Activated CD8-positive, alpha-beta T cell treated with anti-CD3 and anti-CD28 coated beads for 36 hours (primary cell): ENCODE measurements at places on chromosomes 7 and 10.
A peak's percentile ranks its signal among the peaks of the same experiment; 100 is the strongest.

- DNase-seq = no peak
Measured at GRCh38 chr10:81917666-81918065, 42.7 kb downstream of the NRG3 start.

DNA sequence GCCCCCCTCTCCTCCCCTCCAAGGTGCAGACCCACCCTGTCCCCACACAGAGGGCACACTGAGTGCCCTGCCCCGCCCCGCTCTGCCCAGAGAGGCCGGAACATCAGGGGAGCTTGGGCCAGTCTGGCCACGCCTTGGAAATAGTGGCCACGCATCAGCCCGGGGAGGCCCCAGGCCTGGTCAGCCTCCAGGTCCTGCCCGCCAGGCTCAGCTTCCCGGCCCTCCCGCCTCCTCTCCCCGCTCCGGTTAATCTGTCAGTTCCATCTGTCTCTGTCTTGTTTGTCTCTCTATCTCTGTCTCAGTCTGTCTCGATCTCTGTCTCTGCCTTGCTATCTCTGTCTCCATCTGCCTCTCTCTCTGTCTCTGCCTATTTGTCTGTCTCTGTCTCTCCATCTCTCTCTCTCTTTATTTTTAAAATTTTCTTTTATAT, 28.9 kb upstream of the TNRC18 start:
- no peak for DNase-seq

- DNase-seq = peak; percentile 84
Measured at GRCh38 chr7:1432411-1433082, 26.7 kb downstream of the MICALL2 start.

DNA sequence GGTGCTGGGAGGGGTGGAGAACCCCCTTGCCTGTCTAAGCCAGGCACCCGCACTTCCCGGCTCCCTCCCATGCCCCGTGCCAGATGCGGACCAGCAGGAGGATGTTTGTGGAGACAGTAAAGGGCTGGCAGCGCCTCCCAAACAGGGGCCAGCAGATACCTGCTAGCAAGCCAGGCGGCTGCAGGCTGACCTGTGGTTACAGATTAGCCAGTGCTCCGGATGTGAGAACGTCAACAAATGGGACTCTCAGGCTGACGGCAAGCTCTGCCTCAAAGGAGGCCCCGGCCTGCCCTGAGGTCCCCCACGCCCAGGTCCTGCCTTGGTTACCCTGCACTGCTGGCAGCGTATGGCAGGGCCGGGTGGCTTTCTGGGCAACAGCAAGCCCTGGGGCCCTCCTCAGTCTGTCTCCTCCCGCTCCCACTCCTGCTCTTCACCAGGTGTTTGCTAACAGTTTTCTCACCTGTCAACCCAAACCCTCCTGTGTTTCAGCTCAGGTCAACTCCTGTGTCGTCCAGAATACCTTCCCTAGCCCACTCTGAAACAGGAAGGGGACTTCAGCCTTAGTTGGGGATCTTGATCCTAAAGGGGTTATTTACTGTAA, 85.4 kb downstream of the NEURL1 start:
- DNase-seq = no peak

- DNase-seq = no peak
Measured at GRCh38 chr10:78335691-78336401, 302.2 kb downstream of the RPS24 start.

GRCh38 chr7:139671967-139672366, 105.8 kb downstream of the HIPK2 start:
- no peak for DNase-seq

- no peak for DNase-seq
Measured at GRCh38 chr7:155763122-155763521, 49.1 kb downstream of the SHH start.

DNA sequence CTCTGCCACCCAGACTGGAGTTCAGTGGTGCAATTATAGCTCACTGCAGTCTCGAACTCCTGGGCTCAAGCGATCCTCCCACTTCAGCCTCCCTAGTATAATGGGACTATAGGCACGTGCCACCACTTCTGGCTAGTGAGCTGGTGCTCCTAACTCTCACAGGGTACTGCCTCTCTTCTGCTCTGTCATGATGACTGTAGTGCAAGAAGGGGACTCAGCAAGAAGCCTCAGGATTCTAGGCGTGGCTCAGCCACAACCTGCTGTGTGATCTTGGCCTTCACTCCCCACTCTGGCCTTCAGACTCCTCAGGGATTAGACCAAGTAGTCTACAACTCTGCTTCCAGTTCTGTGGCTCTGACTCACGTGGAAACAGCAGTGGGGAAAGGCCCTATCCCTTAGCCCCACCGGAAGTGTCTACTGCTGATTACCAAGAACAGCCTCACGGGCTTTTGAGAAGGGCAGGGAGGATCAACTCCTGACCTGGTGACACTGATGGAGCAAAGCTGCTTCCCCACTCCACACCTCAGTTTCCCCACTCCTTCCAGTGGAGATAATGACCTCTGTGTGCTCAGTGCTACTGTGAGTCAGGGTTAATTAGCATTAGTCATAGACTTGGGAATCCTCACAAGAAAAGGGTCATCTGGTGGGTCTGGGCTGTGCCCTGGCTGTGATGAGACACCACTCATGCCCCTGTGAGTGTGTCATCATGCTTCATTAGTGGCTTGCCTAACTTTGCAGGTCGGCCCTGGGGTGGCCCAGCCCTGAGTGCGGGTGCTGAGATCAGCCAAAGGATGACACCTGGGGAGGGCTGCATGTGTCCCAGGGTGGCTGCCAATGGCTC, 41.1 kb downstream of the ZC3HC1 start:
- peak; percentile 64 for DNase-seq

DNA sequence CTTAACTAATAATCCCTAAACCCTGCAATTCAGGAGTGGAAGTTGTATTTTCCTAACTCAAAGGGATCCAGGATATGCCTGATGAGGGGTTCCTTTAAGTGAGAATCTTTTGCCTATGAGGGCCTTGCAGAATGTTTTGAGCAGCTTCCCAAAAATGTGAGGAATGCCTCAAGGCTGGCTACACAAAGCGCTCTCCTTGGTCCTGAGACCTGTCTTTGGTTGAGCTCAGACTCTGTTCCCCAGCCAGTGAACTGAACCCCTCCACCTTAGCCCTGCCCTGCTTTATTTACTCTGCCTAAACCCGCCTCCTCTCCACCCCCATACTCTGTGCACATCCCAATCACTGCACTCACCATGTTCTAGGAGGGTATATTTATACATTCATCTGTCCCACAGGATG, 108.6 kb downstream of the NRCAM start:
- no peak for DNase-seq

- DNase-seq = no peak
Measured at GRCh38 chr10:19628767-19629560, 187.3 kb upstream of the PLXDC2 start.

- DNase-seq = no peak
Measured at GRCh38 chr7:28183627-28184026, 3.0 kb upstream of the JAZF1 start.

- no peak for DNase-seq
Measured at GRCh38 chr10:4721999-4722753, 103.8 kb upstream of the AKR1E2 start.

GRCh38 chr7:956031-956430, 1.6 kb upstream of the ADAP1 start:
- DNase-seq = no peak

GRCh38 chr7:12221414-12221813, 10.3 kb downstream of the TMEM106B start:
- DNase-seq = no peak

GRCh38 chr10:73773152-73773879, 8.5 kb upstream of the CHCHD1 start:
- DNase-seq = peak; percentile 44

DNA sequence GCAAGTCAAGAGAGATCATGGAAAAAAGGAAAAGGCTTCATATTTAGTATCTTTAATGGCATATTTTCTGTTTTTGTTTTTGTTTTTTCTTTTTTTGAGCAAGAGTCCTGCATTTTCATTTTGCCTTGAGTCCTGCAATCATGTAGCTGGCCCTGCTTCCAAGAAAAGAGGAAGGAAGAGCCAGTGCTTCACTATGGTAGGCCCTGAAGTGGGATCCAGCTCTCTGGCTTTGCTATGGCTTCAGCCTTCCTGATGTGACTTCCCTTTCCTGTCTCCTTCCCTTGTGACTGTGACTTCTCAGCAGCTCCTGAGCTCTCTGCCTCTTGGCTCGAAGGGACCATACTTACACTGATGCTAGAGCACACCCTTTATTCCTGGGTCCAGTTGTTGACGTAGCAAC, 512.3 kb downstream of the INHBA start:
- DNase-seq = no peak

DNA sequence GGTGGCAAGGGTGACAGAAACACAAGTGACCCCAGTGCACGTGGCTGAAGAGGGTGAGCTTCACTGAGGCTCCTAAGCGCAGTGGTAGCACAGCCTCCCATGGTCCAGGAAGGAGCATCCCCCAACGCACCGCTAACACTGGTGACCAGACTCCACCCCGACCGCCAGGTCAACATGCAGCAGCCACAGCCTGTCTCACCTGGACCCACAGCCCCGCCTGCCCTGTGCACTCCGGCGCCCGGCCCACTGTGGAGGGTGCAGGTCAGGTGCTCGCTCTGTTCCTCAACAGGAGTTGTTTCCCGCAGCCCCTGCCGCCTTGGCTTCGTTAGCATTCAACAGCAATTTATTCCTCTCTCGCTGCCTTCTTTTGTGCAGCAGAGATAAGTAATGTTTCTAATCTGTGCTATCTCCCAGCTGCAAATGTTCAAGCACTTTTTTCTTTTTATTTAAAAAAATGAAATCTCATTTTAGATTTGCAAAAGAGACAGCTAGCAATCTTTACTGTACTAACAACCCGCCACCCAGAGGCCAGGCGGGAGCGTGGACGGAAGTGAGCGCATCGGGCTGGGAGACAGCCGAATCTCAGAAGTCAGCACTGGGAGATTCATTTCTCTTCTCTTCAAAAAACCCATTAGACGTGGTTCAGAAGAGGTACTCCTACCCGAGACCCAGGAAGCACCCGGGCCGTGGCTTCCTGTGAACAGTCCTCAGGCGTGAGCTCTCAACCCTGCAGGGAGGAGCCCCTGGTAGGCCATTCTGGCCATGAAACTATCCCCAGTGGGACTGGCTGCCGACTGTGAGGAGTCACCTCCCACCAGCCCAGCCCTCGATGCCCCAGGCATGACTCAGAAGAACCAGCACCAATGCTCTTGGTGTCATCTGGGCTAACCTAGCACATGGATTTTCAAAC, 133.4 kb downstream of the MAD1L1 start:
- peak; percentile 53 for DNase-seq

DNA sequence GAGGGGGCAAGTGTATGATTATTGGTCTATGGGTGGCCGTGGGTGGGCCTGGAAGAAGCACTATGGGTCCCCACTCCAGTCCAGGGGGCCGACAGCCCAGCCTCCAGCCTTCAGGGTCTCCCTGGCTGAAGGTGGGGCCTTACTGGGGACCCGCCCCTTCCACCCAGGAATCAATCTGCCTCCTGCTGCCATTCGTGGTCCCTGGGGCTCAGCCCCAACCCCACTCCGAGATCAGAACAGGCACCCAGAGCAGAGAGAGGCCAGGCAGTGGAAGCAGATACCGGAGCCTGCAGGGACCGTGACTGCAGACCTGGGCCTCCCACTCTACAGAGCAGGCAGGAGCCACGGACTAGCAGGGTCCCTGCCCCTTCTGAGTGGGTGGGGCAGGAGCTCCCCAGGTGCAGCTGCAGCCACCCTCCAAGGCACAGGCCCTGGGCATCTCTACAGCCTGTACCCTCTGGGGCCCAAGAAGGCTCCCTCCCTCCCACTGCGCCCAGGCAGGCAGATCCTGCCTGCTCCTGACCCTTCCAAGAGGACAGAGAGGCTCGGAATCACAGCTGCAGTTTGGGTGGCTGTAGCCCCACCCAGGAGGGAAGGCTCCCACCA, 13.6 kb upstream of the FOXL3 start:
- no peak for DNase-seq

GRCh38 chr10:43679509-43679908, 30.8 kb upstream of the ZNF32 start:
- no peak for DNase-seq

GRCh38 chr10:127840884-127841283, 51.9 kb downstream of the CLRN3 start:
- no peak for DNase-seq

GRCh38 chr7:90262438-90262837, 17.5 kb downstream of the CFAP69 start:
- DNase-seq = no peak

DNA sequence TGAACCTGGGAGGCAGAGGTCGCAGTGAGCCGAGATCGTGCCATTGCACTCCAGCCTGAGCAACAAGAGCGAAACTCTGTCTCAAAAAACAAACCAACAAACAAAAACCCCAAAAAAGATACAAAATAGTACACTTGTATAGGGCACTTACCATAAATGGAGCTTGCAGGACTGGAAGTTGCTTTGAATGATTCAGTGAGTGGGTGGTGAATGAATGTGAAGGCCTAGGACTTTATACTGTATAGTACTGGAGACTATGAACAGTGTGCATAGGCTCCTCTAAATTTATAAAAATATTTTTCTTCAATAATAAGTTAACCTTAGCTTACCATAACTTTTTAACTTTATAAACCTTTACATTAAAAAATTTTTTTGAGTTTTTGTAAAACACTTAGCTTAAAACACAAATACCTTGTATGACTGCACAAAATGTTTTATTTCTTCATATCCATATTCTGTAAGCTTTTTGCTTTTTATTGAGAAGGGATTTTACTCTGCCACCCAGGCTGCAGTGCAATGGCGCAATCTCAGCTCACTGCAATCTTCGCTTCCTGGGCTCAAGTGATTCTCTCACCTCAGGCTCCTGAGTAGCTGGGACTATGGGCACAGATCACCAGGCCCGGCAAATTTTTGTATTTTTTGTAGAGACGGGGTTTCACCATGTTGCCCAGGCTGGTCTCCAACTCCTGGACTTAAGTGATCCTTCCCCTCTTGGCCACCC, 6.9 kb upstream of the H2AZ2 start:
- no peak for DNase-seq
